ENCODE measurements at places on chromosomes 3 and 15.

- DNase-seq = no peak
Measured at GRCh38 chr15:68612979-68613740, 34.4 kb downstream of the CORO2B start.

GRCh38 chr3:133300102-133300501, 99.8 kb upstream of the BFSP2 start:
- DNase-seq = no peak

- DNase-seq = no peak
Measured at GRCh38 chr3:123027292-123028232, at the start of gene SEMA5B. TSS of gene SEMA5B (minus strand) at chr3:123027763. CDS start at chr3:122961263, 66,500 bp downstream.

DNA sequence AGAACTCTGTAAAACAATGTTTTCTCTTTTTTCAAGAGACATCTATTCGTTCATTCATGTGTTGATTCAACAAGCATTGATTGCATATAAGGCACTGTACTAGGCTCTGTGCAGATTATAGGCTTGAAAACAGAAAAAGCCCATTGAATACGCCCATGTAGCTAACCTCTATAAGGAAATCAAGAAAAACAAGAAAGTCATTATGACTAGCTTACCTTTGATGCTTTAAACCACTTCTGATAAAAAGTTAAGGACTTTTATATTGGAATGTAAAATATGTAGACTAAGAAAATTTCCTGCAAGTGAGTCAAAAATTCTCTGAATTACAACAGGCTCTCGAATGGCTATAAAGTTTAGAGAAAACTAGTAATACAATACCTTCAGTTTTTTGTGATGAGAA, 92.5 kb downstream of the BDH1 start:
- no peak for DNase-seq

DNA sequence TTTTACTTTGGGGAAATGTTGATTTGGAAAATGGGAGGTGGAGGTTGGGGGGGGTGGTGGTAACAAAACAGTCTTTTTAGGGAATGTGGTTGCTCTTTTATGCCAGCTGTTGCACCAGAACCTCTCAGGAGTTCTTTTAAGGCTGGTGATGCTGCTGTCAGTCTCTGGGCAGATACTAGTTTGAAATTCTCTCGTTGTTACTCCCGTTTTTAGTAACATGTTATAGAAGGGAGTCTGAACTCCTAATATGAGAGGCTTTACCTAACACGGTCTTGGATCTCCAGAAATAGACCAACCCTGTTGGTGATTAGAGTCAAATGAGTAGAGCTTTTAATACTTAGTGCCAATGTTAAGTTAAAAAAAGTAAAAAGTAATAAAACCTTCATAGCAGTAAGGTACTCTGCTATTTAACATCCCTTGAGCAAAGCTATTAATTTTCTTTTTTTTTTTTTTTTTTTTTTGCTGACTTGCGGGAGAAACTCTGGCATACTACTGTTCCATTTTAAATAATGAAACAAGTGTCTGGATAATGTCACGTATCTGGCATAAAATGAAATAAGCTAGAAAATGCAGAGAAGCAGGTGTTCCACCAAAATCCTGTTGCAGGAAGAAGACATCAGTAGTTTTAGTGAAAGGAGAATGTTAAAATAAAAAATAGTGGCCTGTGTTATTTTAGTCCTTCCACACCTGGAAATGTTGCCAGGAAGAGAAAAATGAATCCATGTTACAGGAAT, 156.7 kb downstream of the CACNA1D start:
- no peak for DNase-seq

- DNase-seq = no peak
Measured at GRCh38 chr3:4396006-4396405, 71.1 kb downstream of the SUMF1 start.

GRCh38 chr3:100105501-100105900, 8.8 kb downstream of the FILIP1L start:
- DNase-seq = no peak

- no peak for DNase-seq
Measured at GRCh38 chr3:23644099-23644498, 161.7 kb upstream of the UBE2E1 start.

DNA sequence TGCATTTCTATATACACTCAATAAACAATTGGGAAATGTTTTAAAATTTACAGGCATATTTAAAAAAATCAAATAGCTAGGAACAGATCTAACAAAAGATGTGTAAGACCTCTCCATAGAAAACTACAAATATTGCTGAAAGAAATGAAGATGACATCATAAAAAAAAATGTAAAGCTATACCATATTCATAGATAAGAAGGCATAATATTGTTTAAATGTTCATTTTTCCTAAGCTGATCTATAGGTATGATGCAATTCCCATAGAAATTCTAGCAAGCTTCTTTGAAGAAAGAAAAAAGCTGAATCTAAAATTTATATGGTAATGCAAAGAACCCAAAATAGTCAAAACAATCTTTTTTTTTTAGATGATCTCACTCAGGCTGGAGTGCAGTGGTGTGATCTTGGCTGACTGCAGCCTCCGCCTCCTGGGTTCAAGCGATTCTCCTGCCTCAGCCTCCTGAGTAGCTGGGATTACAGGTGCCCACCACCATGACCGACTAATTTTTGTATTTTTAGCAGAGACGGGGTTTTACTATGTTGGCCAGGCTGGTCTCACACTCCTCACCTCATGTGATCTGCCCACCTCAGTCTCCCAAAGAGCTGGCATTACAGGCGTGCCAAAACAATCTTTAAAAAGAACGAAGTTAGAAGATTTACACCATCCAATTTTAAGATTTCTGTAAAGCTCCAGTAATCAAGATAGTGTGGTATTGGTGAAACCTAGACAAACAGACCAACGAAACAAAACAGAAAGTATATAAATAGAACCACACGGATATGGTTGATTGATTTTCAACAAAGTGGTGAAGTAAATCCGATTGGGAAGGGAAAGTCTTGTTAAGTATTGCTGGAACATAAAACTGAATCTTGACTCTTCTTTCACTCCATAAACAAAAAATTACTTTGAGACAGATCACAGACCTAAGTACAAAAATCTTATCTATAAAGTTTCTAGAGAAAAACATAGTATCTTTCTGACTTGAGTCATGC, 6.3 kb upstream of the BHLHE40 start:
- no peak for DNase-seq

DNA sequence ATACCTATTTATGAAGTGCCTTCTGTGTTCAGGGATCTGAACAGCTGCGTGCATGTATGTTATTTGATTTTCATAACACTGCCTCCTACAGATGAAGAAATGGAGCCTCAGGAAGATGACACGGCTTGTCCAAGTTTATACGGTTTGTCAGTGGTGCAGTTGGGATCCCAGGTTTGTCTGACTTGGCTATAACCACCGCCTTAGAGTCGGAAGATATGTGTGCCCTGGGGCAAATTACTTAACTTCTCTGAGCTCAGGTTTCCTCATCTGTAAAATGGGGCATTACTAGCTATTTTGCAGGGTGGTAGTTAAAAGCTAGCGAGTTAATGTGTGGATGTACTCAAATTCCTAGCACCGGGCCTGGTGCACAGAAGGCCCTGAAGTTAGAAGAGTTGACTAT, 54.1 kb upstream of the ANP32A start:
- DNase-seq = no peak

GRCh38 chr3:169041677-169042171, 621.8 kb downstream of the MECOM start:
- DNase-seq = no peak

DNA sequence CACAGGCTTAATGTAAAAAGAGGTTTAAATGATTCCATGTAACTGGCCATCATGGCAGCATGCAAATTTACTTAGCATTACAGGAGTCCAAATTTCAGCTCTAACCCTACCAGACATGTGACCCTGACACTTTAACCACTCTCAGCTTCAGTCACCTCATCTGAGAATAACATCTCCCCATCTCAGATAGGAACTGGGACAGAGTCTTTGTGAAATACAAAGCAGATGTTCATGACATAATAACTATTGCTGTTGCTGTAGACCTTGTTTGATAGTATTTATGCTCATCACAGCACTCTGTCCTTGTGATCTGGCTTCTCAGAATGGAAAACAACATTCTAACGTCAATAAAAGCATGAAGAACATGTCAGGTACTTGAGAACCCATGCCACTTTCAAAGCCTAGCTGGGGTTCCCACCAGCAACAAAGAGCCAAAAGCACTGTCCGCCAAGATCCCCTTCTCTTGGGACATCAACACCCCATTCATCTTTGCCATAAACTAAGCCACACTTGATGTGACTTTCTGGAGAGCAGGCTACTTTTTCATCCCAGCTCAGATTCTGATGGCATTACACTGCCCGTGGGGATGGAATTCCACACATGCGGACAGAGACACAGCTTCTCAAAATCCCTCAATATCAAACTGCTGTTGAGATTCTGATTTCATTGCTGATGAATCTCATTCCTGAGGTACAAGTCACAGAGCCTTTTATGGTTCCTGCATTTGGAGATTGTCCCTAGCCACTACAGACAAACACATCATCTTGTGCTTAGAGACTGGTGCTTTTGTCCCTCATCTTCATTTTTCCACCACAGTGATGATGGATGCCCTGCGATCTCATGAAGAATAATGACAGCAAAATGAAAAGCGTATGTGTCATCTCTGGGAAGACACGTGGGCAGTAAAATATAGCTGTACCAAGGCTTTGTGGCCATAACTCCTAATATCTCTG, 202.7 kb downstream of the TNIK start:
- DNase-seq = no peak

DNA sequence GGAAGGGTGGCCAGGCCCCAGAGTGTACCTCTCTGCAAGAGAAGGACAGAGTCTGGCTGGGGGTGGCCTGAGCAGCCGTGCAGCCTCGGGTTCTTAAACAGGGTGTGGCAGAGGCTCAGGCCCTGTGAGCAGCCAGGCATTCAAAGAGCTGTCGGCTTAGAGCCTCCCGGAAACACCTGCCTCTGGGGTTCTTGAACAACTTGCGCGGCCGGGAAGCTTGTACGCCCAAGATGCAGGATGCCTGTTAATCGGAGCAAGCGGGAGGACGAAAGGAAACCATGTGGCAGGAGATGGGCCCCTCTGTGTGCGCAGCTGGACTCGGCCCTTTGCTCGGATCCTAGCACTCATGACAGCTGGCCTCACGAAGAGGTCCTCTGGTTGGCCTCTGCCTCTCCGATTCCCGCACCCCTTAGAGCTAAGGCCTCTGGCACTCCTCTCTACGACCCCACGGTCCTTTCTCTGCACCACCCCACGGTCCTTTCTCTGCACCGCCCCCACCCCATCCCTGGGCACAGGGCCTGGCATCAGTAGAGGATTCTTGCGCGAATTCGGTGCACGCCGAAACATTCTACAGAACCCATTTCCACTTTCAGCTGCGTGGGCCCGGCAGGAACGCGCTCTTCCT, 23.9 kb upstream of the TXNRD3 start:
- no peak for DNase-seq

DNA sequence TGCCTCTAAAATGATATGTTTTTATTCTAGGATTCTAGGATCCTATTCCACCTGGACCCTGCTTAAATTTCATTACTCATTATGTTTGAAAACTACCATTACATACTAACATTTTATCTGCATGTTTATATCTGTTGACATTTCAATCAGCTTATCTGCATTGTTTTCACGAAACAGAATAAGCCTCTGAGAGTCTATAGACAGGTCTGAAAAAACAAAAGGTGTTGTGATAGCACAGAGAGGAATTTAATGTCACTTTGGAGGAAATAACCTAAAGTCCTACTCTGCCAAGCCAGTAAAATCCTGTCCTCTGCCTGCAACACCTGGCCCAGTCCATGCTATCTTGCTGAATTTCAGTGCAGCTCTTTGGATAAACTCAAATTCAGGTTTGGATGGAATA, 315.2 kb downstream of the ZBTB20 start:
- DNase-seq = no peak

DNA sequence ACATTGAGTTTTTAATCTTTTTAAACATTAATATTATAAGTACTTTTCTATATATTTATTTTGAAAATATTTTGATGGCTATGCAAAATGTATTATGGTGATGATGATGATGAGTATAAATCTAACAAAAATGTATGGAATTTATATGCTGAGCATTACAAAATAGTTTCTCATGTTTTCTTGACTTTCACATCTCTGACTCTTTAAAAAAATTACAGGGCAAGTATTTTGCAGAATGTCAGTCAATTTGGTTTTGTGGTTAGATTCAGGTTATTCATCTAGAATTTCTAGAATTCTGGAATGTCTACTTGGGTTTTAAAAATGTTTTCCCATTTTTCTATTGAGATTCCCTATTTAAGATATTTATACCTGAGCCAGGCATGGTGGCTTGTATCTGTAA, 41.7 kb upstream of the ANP32A start:
- no peak for DNase-seq

DNA sequence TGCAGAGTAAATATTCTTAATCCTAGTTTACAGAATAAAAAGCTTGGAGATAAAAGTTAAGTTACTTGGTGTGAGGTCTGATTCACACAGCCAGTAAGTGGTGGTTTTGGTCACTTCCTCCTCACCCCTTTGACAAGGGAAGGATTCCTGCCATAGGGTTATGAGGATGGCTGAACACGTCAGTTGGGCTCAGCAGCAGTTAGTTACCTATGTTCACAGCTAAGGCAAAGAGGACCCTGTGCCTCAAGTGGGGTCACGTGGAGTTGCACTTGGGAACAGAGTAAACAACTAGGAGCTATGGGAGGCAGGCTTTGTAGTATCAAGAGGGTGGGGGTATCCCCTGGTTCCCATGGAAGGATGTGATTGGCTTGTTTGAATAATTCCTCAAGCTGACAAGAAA, 232.2 kb downstream of the UBE2E2 start:
- no peak for DNase-seq

- no peak for DNase-seq
Measured at GRCh38 chr3:27022096-27022761, 347.0 kb downstream of the NEK10 start.

DNA sequence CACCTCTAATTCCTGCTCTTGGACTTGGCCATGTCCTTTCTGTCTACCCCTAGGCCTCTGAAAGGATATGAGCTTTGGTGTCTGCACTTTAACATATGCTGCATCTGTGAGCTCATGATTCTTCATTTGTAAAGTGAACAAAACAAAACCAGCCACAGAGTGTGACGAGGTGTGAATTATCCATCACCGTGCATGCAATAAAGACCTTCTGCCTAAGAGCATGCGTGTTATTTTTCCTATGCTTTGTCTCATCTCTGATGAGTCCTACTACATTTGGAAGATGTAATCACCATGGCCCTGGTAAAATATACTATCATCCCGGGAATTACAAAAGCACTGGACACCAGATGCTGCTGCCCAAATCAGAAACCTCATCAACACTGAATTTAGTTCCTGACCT, 103.5 kb upstream of the KCNAB1 start:
- no peak for DNase-seq

GRCh38 chr15:75021341-75021740, 2.0 kb upstream of the PPCDC start:
- no peak for DNase-seq

DNA sequence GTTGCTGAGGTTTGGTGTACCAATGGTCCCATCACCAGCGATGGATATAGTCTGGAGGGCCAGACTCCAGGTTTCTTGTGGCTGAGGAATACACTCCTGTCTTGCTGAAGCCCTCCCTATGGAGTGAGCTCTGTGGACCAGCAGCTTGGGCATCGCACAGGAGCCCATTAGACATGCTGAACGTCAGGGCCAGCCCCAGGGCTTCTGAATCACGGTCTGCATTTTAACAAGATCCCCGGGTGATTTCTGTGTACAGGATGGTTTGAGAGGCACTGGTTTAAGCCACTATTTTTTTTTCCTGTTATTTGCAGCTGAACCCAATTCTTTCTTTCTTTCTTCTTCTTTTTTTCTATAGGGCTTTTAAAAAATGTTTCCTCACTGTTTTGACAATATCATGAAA, 69.5 kb upstream of the XCR1 start:
- DNase-seq = no peak

Measured in T-helper 9 cell (primary cell).